ENCODE measurements at places on chromosomes 7 and 10.

- DNase-seq: no peak
Observed at GRCh38 chr10:128894641-128895040, 572.4 kb upstream of the MGMT start.

DNA sequence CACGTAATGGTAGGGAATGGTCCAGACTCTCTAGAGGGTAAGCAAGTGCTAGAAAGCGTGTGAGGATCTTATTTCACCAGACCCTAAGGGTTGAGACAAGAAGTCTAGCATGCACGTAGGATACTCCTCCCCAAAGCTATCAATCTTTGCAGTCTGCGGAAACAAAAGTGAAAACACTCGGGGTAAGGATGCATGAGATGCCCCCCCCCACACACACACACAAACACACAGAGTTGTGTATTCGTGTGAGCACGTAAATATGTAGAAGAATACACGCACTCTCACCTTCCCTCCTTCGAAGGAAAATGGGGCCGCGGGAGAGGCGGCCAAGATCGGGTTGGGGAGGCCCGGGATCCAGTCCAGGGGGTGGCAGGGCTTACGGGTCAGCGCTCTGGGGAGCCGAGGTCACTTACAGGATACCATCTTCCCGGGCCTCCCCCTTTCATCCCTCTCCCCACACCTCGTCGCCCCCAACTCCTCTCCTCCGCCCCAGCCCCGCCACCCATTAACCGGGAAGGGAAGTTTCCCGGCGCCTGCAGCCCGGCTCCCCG lies 455 bp downstream of the CUL2 start:
- no peak for DNase-seq

DNA sequence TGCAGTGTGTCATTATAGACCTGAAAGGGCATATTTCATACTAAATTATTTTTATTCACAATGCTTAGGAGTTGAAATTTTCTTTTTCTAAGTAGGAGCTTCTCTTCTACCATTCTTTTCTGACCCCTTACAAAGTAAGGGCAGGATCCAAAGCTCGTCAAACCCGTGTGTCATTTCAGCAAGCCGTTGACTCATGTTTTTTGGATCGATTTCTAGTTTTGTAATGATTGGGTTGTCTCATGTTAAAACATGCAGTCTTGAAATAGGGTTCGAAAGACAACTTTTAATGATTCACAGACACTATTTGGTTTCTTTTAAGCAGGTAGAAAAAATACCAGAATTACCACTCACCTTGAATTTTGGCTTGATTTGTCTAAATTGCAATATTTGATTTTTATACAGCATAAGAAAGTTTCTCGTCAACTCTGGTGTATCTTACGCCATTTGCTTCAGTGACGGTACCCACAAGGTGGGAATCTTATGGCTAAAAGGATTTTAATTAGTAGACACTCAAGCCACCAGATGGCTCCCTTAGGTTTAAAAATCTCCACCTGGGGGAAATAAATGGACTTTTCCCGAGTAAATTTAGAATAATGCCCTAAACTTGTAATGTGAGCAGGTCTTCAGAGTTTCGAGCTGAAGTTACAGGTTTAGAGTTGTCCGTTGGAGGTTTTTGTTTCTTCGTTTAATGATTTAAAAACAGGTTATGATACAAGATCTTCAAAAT lies 283.4 kb downstream of the CCDC3 start:
- DNase-seq: no peak

DNA sequence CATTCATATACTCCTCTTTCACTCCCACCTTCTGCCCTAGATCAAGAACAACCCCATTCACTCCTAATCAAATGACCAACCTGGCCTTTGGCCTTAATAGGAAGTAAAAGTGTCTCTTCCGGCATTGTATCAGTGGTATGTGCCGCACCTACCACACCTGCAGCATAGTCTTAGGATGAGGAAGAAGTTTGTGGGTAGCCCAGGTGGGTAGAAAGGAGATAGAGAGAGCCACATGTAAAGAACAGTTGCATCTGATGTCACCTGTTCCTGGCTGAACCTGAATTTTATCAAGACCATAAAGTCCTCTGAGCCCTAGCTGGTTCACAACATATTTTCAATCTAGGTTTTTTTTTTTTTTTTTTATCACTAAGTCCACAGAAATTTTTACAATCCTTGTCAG lies 55.5 kb upstream of the PTPN12 start:
- DNase-seq: no peak

GRCh38 chr7:27179503-27180430 lies 5.3 kb downstream of the HOXA11 start:
- no peak for DNase-seq

GRCh38 chr7:37709631-37710509 lies 26.3 kb downstream of the GPR141 start:
- no peak for DNase-seq

GRCh38 chr7:131861620-131862346 lies 305.4 kb upstream of the PODXL start:
- DNase-seq: no peak

GRCh38 chr10:99389729-99390480 lies 40.5 kb downstream of the GOT1 start:
- DNase-seq: no peak

DNA sequence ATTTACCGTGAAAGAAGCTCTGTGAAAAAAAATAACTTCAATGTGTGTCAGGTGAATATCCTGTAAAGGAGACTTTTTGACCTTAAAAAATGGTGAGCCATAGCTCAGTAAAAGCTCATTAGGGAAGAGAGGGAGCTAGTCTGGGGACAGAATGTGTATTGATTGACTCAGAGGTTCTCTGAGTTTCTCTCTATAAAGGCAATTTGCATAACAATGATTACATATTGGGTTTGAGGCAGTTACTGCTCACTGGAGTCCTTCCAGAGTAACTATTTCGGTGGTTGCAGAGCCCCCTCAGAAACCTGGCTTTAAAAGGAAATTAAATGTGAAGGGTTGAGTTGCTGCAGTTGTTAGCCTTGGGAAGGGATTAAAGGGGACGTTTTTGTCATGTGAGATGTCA lies 181.6 kb downstream of the GALNT17 start:
- no peak for DNase-seq

DNA sequence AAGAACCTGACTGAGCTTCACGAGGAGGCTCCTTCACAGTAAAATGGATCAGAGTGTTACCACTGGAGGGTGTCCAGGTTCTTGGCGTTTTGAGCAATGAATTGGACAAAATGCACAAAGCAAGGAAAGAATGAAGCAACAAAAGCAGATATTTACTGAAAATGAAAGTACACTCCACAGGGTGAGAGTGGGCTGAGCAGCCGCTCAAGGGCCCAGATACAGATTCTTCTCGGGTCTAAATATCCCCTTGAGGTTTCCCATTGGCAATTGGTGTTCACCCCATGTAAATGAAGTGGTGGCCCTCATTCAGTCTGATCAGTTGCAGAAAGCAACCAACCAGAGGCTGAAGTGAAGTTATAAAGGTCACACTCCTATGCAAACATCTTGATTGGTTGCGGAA lies 214.7 kb upstream of the SH2B2 start:
- no peak for DNase-seq

- no peak for DNase-seq
Observed at GRCh38 chr10:113056441-113057021, 106.5 kb downstream of the TCF7L2 start.

GRCh38 chr7:120837599-120837998 lies 20.3 kb downstream of the TSPAN12 start:
- no peak for DNase-seq

GRCh38 chr7:44213206-44213876 lies 12.6 kb downstream of the YKT6 start:
- DNase-seq: no peak

DNA sequence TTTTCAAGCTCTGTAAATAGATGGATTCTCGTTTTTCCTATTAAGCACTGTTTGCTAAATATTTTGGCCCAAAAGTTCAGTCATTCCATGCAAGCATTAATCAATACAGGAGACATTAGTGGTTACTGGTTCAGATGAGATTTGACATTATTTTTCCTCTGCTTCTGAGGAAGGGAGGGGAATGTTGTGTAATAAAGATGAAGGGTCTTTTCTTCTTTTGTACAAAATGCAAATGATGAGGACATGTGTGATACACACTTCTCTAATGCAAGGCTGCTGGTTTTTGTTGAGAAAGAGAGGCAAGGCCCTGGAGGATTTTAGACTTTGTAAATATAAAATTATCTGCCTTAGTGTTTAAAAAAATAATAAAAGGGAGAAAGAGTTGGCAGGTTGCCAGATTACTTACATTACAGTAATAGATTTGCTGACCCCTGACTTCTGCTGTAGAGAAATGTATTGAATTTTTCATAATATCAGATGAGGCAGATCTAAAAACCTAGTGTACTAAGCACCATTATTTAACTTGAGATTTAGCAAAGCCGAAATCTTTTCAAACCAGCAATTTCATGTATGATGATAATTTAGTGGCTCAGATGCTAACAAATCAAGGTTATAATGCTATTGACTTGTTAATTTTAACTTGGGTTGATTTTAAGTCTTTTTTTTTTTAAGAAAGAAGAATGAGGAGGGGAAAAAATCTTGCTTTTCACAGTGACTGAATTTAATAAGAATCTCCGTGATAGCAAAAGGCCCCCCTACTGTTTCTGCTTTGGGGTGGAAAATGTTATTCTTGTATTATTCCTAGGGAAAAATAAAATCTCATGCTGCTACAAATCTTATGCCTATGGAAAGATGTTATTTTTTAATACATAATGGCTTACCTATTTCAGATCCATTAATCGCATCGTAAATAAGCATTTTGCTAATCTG lies 180.1 kb downstream of the ARID5B start:
- DNase-seq: no peak

- DNase-seq: no peak
Observed at GRCh38 chr10:110410329-110411046, 87.2 kb upstream of the DUSP5 start.

- no peak for DNase-seq
Observed at GRCh38 chr10:3336673-3337293, 164.2 kb upstream of the PITRM1 start.

DNA sequence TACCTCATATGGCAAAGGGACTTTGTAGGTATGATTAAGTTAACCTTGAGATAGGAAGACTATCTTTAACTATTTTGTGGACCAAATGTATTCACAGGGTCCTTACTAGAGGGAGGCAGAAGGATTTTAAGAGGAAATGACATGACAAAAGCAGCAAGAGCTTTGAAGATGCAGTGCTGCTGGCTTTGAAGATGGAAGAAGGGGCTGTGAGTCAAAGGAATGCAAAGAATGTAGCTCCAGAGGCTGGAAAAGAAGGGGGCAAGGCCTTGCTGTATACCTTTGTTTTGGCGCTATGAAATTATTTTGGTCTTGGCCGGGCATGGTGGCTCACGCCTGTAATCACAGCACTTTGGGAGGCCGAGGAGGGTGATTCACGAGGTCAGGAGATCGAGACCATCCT lies 3.2 kb upstream of the NRBF2 start:
- DNase-seq: no peak

- DNase-seq: no peak
Observed at GRCh38 chr7:101386558-101387231, 24.0 kb downstream of the COL26A1 start.

GRCh38 chr7:50920031-50920635 lies 137.4 kb upstream of the GRB10 start:
- DNase-seq: no peak

- no peak for DNase-seq
Observed at GRCh38 chr10:73296946-73297345, 44.5 kb upstream of the MRPS16 start.

- DNase-seq: no peak
Observed at GRCh38 chr7:50399635-50400034, 50.5 kb downstream of the FIGNL1 start.

DNA sequence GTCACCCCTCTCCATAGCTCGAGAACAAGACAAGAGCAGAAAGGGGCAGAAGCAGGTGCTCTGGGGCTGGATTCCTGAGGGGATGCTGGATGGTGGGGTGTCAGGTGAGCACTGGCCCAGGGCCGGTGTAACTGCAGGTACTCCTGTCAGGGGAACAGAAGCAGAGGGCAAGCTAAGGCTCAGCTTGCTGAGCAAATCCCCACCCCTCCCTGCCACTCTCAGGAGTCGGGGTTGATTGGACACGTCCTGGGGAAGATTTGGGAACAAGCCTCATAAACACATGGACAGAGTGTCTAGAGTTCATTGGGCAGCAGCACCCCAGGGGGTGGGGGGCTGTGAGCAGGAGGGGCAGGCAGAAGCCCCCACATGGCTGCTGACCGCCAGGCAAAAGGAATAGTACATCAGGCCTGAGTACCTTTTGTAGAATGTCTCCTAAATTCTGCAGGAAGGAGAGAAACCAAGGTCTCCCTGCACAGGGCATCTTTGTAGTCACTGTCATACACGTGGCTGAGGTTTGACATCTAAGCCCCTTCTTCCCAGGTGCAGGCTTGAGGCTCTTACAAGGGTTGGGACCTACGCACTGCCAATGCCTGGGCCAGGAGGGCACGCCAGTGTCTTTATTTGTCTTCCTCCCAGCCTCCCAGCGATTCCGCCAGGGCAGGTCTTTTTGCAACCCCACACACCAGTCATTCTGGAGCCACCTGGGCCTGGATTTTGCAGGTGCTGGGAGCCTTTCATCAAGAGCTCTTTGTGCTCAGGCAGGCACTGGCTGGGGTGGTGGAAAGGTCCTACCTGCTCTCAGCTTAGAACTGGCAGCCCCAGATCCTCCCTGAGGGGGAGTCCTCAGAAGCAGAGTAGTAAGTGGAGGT lies 2.8 kb downstream of the CALML3 start:
- DNase-seq: no peak

GRCh38 chr7:134289423-134289822 lies 27.3 kb downstream of the SLC35B4 start:
- DNase-seq: no peak

- DNase-seq: no peak
Observed at GRCh38 chr10:48505394-48506112, 99.3 kb downstream of the ARHGAP22 start.

- no peak for DNase-seq
Observed at GRCh38 chr10:98487649-98488048, 40.9 kb upstream of the HPS1 start.

- DNase-seq: no peak
Observed at GRCh38 chr10:83433705-83434104, 705.6 kb upstream of the GHITM start.

DNA sequence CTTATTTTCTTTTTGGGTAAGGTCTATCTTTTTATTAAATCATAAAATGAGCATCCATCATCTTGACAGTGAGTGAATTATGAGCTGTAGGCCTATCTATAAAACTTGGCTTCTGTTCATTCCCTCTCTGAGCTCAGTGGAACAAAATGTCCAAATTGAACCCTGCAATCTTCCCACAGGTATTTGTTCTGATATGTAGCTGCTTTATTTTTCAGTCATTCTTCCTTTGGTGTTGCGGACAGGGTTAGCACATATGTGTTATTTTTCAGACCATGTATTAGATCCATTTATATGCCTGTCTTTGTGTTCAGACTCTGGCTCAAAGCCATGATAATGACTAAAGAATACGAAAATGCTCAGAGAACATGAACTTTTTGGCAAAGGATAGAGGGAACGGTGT lies 201.6 kb upstream of the KIAA1217 start:
- DNase-seq: no peak

DNA sequence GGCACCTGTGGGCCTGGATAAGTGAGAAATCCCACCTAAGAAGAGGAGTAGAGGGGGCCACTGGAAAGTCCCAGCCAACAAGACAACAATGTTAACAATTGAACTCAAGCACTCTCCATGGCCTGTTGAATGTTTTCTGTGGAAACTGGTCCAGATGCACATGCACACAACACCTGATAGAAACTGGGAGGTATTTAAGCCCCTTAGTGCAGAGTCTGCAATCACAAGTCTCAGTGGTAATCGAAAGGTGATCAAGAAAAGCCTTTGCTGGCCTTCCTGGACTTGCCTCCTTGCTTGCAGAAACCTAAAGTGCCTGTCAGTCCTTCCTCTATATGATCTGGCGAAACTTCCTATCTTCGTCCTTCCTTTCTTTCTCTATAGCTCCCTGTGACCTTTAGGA lies 30.6 kb upstream of the HNRNPH3 start:
- DNase-seq: no peak
